ENCODE measurements at places on chromosomes 3 and 15.

GRCh38 chr15:41940441-41940857 lies 31.9 kb downstream of the EHD4 start:
- no peak for DNase-seq

GRCh38 chr15:57283774-57284503 lies 92.4 kb upstream of the CGNL1 start:
- no peak for DNase-seq

DNA sequence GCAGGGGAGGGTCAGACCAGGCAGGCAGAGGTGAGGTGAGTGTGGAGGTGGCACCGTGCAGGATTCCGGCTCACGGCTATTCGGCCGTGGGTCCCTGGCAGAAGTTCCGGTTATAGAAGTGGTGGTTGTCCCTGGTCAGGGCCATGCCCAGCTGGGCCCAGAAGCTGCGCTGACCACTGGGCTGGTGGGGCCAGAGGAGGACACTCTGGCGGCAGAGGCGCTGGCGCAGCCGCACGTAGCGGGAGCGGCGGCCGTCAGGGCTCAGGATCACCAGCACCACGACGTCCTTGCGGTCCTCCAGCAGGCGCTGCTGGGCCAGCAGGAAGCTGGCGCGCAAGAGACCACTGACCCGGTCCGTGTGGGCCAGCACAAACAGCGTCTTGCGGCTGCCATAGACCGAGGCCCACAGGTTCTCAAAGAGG lies 4.3 kb downstream of the TLR9 start:
- no peak for DNase-seq

GRCh38 chr3:58899953-58900298 lies 149.9 kb downstream of the CFAP20DC start:
- no peak for DNase-seq

DNA sequence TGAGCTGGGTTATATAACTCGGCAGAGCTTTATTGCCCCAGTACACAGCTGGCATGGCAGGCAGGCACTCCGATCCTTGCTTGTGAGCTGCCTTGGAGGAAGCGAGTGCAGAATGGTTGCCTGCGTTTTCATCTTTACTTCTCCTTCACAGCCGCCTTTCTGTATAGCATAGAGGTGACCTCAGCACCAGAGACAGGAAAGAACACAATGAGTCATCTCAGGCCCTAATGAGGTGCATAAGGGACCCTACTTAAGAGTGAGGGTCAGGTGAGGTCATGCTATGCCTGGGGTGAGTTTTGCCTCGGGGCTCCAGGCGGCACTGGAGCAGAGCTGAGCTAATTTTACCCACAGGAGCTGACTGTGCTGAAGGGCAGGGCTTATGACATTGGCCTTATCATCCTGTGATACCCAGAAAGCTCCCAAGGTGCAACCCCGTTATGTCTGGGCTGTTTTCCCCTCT lies 43.5 kb downstream of the LPP start:
- no peak for DNase-seq

GRCh38 chr3:52606373-52607085 lies 70.1 kb downstream of the UQCC5 start:
- no peak for DNase-seq

GRCh38 chr3:127929818-127930413 lies 14.9 kb downstream of the KBTBD12 start:
- DNase-seq, result no peak

- DNase-seq, result no peak
These were observed 141.3 kb upstream of the UBE2E1 start for GRCh38 chr3:23664459-23664858.

DNA sequence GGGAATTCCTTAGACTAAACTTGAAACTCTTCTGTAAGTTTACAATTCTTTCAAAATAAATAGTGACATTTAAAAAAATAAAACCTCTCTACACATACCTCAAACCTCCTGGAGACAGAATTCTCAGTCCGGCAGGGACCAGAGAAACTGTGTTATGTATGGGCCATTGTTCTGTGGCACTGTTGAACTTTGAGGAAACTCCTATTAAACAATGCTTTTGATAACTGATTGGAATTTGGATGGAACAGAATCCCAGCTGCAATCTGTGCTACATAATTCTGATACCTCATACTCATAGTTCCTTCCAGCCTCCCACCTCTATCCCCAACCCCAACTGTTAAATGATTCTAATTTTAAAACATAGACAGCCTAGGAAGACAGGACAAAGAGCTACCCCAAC lies 85.0 kb downstream of the TM4SF4 start:
- DNase-seq, result no peak
